ENCODE measurements at places on chromosomes 6 and 20.

GRCh38 chr6:165231581-165232561 lies 77.5 kb downstream of the C6orf118 start:
- DNase-seq: no peak

DNA sequence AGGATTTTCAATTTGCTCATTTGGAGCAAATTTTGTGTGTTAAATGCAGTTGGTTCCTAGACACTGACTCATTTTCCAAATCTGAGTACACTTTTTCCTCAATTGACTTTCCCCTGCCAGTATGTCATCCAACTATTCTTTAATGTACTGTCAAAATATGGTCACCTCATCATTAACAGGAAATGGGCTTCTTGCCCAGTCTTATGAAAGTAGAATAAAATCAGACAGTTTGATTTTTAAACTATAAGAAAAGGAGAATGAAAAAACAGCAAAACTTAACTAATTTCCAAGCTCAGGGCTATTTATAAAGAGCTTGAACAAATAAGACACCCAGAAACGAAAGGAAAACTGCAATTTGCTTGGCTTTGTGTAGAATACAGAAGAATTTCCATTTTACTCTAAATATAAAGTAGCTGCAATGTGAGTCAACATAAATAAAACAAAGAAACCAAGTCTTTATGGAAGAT lies 43.7 kb upstream of the RAB23 start:
- no peak for DNase-seq

DNA sequence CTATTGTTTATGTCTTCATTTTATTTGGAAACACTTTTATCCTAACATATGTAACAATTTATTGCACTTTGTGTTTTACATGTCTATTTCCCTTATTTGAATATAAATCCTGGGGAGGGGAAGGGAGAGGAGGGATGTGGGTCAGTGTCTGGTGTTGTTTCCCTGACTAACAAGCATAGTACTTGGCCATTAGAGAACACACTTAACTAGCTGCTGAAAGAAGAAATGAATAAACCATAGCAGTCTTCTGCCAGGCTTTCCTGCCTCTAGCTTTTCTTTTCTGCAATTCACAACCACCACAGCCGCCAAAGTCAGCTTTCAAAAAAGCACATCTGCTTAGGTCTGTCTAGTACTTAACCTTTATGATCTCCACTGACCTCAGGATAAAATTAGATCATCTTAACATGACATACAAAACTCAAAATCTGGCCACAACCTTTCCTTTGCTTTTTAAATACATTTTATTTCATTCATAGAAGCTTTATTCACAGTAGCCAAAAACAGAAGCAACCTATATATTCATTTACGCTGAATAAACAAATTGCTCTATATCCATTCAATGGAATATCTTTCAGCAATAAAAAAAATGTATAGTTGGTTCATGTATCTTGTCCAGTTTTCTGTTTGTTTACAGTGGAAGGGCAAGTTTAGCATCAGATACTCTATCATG lies 16.3 kb downstream of the PDSS2 start:
- no peak for DNase-seq

DNA sequence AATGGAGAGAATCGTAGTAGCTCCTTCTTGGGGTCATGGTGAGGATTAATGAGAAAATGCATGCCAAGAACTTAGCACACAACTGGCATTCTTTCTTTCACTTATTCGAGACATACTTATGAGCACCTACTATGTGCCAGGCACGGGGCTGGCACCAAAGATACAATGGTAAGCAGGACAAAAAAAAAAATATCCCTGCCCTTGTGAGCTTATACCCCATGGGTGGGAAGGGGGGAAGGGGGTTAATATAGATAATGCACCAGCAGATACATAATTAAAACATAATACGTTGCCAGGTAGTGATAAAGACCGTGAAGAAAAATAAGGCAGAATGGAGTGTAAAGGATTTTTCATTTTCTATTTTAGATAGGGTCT lies 8.3 kb downstream of the SLC13A3 start:
- DNase-seq: no peak

GRCh38 chr20:36214684-36215256 lies 21.5 kb upstream of the AAR2 start:
- no peak for DNase-seq

- peak; percentile 85 for DNase-seq
These were observed 120.5 kb upstream of the PRSS16 start for GRCh38 chr6:27126815-27127537.

DNA sequence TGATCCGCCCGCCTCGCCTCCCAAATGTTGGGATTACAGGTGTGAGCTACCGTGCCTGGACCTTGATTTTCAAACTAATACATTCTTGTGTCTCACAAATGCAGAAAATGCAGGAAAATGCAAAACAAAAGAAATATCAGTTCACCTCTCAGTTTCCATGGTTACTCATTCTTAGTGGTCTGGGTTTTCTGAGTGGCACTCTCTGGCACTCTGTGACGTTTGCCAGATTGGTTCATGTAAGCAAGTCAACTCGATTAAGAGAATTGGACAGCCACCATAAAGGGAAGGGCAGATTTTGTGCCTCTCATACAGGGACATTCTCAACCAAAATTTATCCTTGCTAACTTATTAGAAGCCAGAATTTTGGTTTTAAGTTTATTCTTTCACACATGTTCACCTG lies 8.6 kb downstream of the CMTR1 start:
- DNase-seq: no peak

DNA sequence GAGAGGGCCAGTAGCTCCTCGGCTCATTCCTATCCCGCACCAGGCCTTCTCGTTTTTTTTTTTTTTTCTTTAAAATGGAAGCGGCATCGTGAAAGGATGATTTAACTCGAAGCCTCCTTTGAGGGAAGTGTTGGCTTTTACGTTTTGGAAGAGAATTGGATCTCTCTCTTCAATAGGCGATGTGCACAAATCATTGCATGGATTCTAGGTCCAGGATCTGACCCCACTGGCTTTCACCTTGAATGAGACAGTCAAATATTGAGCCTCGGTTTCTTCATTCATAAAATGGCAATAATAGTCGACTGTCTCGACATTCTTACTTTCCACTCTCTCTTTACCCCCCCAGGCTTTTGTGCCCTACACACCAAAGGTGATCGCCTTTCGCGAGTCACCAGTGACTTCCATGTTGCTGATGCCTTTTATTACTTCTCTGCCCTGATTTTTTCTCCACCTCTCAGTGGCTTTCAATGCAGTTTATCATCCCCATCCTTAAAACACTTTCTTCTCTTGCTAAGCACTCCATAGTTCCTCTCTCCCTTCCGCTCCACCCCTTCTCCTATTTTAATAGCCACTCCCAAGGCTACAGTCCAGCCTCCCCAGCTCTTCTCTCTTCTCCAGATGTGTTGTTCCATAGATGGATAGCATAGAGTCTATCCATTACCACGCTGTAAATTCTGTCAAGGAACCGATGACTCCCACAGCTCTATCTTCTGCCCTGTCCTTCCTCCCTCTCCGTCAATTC lies 473 bp upstream of the DTNBP1 start:
- no peak for DNase-seq

- DNase-seq: no peak
These were observed 11.6 kb downstream of the PLN start for GRCh38 chr6:118559659-118560058.

DNA sequence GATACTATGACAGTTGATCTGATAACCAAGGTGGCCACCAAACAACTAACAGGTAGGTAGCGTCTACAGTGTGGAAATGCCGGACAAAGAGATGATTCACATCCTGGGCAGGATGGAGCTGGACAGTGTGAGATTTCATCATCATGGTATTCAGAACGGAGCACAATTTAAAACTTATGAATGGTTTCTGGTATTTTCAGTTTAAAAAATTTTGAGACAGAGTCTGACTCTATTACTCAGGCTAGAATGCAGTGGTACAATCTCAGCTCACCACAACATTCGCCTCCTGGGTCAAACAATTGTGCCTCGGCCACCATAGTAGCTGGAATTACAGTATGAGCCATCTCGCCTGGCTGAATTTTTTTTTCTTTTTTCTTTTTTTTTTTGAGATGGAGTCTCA lies 43.8 kb downstream of the CEP57L1 start:
- DNase-seq: no peak

- DNase-seq: no peak
These were observed 16.7 kb downstream of the LCA5 start for GRCh38 chr6:79520534-79520933.
